ENCODE measurements at places on chromosomes 4 and X. TPM values are rescaled to one million over a fixed set of nuclear protein-coding genes. Genes with fewer than 3 reads are reported as not detected.

The OTUD6A gene
- total RNA-seq: not detected

The GYPA gene
- total RNA-seq: not detected

The SSX4B gene
- total RNA-seq: not detected

The SMIM20 gene
- 22.8 TPM for total RNA-seq

The NEUROG2 gene
- not detected for total RNA-seq

The RASSF6 gene
- 0.80 TPM for total RNA-seq

The FRMPD3 gene
- total RNA-seq: 0.09 TPM

The NAA11 gene
- total RNA-seq: not detected

The GLRA3 gene
- total RNA-seq: not detected

The PAGE1 gene
- not detected for total RNA-seq

Data from A549 treated with ZK216348 at 1 μM for 4 hours (cell line).